ENCODE measurements at places on chromosomes 11 and 22.

GRCh38 chr22:45296628-45297297 is 12.0 kb downstream of the UPK3A start:
- DNase-seq, result peak; percentile 13

DNA sequence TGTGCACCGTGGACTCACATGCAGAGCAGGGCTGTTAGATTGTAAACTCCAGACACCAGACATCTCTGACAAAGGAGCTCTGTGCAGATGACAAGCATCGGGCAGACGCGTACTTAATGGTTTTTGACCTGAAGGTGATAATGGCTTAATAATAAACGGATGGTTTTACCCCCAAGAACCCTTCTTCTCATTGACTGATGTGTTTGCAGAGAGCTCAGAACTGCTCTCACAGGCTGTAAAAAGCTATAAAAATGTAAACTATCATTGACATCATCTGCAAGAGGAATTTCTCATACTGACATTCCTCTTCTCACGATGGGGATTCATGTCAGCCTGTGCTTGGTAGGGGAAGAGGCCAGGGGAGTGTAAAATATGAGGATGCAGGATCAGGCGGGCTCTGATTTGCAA is 8.6 kb upstream of the ARHGAP8 start:
- DNase-seq, result no peak

GRCh38 chr11:71478528-71478840 is 25.5 kb downstream of the NADSYN1 start:
- DNase-seq, result no peak

- DNase-seq, result no peak
Measured at GRCh38 chr22:41996826-41997225, 1.8 kb upstream of the WBP2NL start.

DNA sequence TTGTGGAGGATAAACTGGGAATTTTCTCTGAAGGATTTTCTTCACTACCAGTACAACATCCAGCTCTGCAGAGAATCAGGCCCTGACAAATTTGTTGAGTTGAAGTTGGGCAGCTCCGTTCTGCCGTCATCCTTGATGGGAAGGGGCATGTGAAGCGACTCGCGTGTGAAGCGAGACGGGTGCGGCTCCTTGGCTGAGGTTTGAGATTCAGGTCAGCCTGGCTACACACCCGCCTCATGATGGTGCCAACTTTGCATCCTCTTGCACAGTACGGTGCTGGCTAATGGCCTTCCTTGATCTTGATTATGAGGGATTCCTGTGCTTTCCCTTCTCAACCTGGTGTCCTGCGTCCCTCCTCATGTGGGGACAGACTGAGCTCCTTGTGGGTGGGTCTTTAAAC is 19.7 kb upstream of the CDC42EP2 start:
- no peak for DNase-seq

DNA sequence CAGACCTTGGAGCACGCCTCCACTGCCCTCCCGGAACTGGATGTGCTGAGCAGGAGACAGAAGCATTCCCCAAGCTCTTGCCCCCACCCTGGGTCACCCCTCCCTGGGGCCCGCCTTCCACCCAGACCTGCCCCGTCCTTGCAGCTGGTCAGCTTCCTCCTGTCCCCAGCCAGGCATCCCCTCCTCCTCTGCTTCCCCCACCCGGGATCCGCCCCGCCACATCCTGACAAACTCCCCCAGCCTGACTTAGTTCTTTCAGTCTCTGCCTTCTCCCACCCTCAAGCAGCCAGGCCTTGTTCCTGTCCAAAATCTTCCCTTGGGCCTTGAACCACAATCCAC is 1.1 kb upstream of the PLXNB2 start:
- DNase-seq, result no peak
